DMS53 (cell line): ENCODE measurements at places on chromosomes 13 and 19.

DNA sequence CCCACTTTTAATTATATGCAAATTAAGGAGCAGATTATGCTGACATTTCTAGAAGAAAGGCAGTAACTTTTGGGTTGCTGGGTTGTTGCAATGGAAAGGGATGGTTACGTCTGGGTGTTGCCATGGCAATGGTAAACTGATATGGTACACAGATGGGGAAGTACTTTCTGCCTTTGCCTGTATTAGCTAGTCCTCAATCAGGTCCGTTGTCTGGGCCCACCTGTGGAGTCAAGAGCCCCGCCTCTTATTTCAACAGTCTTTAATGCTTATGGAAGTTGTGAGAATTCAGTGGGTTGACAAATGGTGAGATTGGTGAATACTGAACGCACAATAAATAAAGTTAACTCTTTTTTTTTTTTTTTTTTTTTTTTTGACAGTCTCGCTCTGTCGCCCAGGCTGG is 30.6 kb upstream of the DPP9 start:
- DNase-seq, result peak; percentile 62

GRCh38 chr19:41774515-41774980 is 19.2 kb downstream of the CEACAM6 start:
- peak; percentile 99 for DNase-seq

- no peak for DNase-seq
Measured at GRCh38 chr19:31340042-31341025, 8.9 kb downstream of the TSHZ3 start.

DNA sequence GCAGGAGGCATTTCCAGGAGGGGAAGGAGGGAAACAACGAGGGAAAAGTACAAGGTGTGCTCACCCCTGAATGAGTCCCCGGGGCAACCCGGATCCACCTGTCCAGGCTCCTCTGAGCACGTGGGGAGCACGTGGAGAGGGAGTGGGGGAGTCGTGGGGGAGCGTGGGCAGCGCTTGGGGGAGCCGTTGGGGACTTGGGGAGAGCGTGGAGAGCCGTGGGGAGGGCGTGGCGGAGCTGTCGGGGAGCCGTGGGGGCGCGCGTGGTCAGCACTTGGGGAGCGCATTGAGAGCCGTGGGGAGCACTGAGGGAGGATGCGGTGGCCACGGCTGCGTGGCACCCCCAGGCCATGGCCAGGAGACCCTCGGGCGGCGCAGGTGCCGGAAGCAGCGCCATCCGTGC is 52.8 kb downstream of the IRS2 start:
- no peak for DNase-seq

- DNase-seq, result peak; percentile 73
Measured at GRCh38 chr19:41753936-41754529, 1.3 kb upstream of the CEACAM6 start.

- DNase-seq, result no peak
Measured at GRCh38 chr13:28468023-28468915, 26.7 kb downstream of the FLT1 start.

- no peak for DNase-seq
Measured at GRCh38 chr13:79457390-79457789, 23.6 kb upstream of the NDFIP2 start.

DNA sequence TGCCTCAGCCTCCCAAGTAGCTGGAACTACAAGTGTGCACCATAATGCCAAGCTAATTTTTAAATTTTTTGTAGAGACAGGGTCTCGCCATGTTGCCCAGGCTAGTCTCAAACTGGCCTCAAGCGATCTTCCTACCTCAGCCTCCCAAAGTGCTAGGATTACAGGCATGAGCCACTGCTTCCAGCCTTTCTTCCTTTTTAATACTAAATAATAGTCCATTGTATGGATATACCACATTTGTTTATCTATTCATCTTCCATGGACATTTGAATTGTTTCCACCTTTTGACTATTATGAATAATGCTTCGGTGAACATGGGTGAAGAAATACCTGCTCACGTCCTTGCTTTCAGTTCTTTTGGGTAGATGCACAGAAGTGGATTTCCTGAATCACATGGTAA is 24.4 kb downstream of the GARRE1 start:
- no peak for DNase-seq

- DNase-seq, result no peak
Measured at GRCh38 chr13:67155898-67156722, 74.0 kb downstream of the PCDH9 start.

- DNase-seq, result peak; percentile 91
Measured at GRCh38 chr19:46714444-46715106, 2.3 kb downstream of the PRKD2 start.

GRCh38 chr19:6999933-7000332 is 21.3 kb downstream of the MBD3L2B start:
- DNase-seq, result no peak

DNA sequence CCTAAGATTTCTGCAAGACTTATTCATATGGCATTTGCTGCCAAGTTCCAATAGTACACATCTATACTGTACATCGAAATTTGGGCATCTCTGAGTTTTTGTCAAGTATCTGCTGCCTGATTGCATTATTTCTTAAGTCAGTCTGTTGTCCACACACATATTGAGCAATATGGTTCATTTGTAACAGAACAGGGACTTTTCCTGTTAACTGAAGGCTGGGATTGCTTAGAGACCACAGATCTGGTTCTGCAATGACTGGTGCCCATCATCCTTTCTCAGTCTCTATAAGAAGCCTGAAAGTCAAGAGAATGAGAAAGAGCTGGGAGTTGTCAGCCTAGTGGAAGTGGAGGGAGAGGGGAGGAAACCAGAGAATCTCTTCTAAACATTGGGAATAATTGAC is 22.5 kb upstream of the MYCBP2 start:
- no peak for DNase-seq

DNA sequence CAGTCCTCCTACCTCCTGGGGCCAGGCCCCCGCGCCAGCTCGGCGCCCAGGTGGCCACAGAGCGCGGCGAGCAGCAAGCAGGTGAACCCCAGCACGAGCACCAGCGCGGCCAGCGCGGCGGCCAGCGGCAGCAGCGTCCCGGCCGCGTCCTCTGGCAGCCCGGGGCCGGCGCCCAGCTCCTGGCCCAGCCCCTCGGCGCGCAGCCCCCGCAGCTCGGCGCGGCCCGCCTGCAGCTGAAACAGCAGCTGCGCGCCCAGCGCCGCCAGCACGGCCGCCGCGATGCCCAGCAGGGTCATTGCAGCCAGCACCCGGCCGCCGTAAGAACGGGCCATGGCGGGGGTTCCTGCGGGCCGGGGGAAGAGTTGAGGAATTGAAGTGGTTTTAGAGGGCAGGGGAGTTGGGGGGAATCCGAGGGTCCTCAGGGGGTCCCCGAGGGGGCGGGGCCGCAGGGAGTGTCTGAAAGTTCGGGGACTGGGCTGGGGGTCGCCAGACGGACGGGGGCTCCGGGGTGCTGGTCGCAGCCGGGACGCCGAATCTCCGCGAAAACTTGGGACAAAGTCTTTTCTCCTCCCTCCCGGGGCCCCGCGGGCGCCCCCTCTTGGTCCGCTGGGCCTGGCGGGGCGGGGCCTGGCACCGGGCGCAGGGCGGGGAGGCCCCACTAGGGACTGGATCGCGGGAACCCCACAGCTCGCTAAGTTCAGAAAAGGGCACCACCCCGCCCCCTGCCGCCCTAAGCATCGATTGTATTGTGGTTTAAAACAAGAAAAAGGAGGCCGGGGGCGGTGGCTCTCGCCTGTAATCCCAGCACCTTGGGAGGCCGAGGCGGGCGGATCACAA is at the start of gene TMEM221:
TMEM221 (minus strand) TSS at position 538 of the 837 bp plus-strand sequence; CDS start at position 332, 206 bp downstream.
- peak; percentile 27 for DNase-seq

GRCh38 chr19:37778613-37779126 is 716 bp downstream of the ZNF573 start:
- DNase-seq, result peak; percentile 53

DNA sequence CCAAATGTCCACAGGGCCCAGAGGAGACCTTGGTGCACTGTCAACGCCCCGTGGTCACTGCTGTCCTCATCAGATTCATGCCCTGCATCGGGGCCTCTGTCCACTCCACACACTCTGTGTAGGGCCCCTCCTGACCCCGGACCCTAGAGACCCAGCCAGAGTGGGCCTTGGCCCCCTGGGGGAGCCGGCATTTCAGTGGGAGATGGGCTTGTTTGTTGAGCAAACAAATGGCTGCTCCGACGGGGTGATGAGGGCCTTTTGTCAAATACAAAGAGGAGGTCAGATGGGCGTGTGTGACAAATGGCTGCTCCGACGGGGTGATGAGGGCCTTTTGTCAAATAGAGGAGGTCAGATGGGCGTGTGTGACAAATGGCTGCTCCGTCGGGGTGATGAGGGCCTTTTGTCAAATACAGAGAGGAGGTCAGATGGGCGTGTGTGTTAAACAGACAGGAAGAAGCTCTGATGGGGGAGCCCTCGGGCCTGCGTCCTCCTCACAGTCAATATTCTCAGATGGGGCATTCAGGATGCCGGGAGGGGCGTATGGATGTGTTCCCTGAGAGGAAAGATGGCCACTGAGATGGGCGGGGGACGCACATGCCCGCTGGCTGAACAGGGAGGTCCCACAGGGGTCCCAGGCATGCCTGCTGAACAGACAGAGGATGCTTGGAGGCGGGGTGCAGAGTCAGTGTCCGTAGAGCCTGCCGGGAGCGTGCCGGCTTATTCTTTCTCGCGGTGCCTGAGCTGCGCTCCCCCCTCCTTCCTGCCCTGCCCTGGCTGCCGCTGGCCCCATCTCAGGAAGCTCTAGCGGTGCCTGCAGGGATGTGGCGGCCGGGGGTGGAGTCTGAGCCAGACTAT is 36.3 kb downstream of the SMIM24 start:
- no peak for DNase-seq
